IMR-90 (cell line): ENCODE measurements at places on chromosomes 1 and 21. TPM values are rescaled to one million over a fixed set of nuclear protein-coding genes. Genes with fewer than 3 reads are reported as not detected.

DNA sequence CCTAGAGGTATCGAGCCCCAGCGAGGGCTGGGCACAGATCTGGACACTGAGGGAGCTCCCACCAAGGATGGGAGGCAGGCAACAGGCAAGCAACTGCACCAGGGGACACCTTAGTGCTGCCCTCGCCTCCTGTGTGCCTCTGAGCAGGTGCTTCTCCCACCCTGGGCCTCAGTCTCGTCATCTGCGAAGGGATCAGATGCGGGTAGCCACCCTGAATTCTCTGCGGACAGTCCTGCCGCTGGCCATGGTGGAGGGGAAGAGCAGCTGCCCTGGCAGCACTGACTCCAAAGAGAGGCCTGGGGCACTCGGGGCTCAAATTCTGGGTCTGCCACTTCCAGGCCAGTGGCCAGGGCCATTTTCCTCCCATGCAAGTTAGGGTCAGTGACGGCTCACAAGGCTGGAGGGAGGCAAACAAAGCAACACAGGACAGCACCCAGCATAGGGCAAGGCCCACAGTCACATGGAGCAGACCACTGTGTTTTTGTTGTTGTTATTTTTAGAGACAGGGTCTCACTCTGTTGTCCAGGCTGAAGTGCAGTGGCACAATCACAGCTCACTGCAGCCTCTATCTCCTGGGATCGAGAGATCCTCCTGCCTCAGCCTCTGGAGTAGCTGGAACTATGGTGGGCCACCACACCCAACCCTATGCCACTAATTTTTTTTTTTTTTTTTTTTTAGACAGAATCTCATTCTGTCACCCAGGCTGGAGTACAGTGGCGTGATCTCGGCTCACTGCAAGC lies 7.1 kb upstream of the SDC3 start:
- DNase-seq: no peak

GRCh38 chr1:33381977-33382376 lies 48.9 kb downstream of the PHC2 start:
- no peak for DNase-seq

- no peak for DNase-seq
Observed at GRCh38 chr1:201414051-201414738, 7.3 kb downstream of the TNNI1 start.

Gene TNFAIP8L2
- not detected in 2 replicates for total RNA-seq

Gene ATP1A4
- total RNA-seq: not detected in 2 replicates

Gene SH3BGR
- 1.1 and 1.6 TPM in 2 replicates for total RNA-seq

Gene FCMR
- total RNA-seq: not detected in 2 replicates
